ENCODE measurements at places on chromosomes 7 and 10.

DNA sequence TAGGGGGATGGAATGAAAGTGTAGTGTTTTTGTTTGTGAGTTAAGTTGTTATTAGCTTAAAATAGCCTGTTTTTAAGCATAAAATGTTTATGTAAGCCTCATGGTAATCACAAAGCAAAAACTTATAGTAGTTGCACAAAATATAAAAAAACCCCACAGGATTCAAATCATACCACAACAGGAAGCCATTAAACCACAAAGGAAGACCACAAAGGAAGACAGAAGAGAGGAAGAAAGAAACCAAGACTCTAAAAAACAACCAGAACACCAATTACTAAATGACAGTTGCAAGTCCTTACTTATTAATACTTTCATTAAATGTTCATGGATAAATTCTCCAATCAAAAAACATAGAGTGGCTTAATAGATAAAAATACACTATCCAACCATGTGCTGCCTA lies 63.6 kb downstream of the ANKRD7 start:
- no peak for DNase-seq

DNA sequence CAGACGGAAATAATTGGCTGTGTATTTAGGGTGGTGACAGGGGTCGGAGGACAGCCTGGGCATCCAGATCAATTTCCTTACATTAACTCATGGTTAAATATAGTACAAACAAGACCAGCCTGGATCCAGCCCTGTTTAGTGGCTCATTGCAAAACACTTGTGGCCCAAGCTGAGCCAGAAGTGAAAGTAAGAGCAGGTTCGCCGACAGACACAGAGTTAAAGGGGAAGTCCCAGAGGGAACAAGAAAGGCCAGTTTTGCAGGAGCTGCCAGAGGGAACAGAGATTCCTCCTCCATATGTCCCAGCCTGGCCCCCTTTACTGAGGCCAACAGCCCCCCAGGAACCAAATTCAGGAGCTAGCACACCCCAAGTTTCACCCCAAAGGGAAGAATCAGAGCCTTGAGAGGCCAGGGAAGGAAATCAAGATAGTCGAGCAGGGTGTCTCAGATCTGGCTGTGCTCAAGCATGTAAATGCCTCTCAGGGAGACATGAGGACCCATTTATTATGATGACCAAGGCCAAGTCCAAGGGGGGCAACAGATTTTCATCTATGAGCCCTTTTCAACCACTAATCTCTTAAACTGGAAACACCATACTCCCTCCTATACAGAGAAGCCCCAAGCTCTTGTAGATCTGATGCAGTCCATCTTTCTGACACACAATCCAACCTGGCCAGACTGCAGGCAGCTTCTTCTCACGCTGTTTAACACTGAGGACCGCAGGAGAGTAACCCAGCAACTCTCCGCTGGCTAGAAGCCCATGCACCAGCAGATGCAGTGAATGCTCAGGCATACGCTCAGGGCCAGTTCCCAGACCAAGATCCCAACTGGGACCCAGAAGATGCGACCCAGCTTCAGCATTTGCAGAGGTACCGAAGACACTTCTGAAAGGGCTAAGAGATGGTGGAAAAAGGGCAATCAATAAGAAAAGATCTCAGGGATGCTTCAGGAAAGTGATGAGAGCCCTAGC lies 15.9 kb upstream of the ADCK2 start:
- DNase-seq, result no peak

DNA sequence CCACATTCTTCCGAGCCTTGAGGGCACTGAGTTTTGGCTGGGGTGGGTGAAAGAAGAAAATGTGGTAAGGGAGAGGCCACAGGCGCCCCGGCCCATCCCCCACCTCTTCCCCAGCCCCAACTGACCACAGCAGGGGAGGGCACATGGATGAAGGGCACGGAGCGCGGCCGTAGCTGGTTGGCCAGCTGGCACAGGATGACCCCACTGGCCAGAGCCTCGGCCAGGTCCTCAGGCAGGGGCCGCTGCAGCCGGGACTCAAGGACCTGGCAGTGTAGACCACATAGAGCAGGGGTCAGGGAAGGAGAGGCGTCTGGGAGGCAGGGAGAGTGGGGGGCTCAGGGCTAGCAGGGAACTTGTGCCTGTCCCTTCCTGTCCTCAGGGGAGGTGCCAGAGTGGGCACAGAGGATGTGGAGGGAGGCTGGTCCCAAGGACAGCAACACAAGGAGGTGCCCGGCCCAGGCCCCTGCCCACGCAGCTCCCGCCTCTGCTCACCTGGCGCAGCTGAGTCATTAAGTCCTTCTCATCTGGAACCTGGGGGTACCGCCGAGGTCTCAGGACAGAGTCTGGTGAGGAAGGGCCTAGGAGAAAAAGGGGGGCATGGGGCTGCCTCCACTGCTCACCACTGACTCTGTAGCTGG lies 2.2 kb upstream of the SAP25 start:
- no peak for DNase-seq

DNA sequence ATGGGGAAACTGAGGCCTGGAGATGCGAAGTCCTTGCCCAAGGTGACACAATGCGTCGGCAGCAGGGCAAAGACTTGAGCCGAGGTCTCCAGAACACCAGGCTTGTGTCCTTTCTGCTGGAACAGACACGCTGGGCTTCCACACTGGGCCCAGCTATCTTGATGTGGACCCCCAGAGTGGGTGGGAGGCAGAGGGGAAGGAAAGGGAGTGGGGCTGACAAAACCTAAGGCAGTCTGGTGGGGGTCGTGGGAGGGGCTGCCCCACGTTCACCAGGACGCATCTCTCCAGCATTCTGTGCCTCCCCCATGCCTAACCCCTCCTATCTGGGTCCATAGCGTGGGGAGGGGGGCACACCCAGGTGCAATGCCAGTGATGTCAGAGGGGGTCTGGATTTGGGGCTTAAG lies 38.1 kb downstream of the PPIF start:
- no peak for DNase-seq

DNA sequence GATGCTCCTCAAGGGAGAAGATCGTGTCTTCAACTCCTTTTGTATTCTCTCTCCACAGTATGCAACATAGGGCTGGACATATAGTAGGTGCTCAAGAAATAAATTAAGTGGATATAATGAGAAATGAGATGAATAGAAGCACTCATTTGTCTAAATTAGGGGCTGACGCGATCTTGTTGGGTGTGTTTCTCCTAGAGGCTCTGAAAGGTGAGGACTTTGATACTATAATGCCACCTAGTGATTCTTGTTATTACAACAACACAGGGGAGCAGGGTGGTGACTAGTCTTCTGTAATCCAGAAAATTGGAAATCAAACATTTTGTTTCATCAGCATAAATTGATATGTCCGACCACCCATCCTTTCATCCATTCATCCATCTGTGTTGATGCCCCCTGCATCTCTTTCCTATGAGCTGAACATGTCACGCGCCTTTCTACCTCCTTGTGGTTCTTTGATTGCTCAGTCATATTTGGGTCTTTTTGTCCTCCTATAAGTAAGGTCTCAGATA lies 3.5 kb upstream of the CFAP58 start:
- peak; percentile 54 for DNase-seq

GRCh38 chr7:69738396-69738951 lies 140.2 kb downstream of the AUTS2 start:
- DNase-seq, result no peak

GRCh38 chr10:404346-404745 lies 269.1 kb downstream of the ZMYND11 start:
- no peak for DNase-seq

DNA sequence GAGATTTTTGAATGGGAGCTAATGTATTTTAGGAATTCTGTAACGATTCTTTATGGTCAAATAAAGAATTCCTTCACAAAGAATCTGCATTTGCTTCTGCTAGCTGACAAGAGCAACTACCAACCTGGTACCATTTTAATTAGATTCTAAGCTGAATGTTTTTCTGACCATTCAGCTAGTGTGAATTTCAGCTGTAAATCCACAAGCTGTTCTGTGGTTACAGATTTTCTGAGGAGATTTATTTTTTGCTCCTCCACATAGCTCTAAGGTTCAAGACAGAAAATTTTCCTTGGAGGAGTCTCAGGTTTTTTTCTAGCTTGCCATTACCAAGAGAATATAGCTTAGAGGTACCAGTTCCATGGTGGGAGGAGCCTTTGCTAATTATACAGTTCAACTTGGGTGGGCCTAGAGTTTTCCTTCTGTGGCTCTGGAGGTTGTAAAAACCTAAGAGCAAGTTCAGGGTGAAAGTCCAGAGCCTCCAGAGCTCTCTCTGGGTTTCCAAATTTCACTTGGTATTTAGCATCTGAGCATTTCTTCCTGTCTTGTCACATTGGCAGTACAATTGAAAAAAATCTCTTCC lies 120.1 kb downstream of the JAZF1 start:
- DNase-seq, result no peak

GRCh38 chr10:103894441-103894864 lies 23.5 kb downstream of the STN1 start:
- DNase-seq, result no peak

DNA sequence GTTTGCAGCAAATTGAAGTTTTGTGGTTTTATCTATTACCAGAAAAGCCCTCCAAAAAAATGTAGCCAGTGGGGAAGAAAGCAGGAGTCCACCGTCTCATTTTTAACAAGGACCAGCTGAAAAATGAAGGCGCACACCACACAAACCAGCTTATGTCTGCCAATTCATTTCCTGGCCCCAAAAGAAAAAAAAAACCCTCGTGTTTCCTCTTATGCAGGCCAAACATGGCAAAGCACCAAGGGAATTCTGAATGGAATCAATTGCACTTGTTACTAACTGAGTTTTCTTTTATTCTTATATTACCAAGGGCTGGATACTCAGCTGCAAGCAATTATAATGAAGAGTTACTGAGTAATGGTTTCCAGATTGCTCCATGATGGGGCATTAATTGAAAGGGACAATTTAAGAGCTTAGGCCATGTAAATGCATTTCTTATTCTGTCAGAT lies 428.3 kb upstream of the NPVF start:
- DNase-seq, result no peak

GRCh38 chr10:127833804-127834203 lies 58.9 kb downstream of the CLRN3 start:
- DNase-seq, result no peak

GRCh38 chr7:77831481-77831880 lies 32.9 kb downstream of the PHTF2 start:
- no peak for DNase-seq

DNA sequence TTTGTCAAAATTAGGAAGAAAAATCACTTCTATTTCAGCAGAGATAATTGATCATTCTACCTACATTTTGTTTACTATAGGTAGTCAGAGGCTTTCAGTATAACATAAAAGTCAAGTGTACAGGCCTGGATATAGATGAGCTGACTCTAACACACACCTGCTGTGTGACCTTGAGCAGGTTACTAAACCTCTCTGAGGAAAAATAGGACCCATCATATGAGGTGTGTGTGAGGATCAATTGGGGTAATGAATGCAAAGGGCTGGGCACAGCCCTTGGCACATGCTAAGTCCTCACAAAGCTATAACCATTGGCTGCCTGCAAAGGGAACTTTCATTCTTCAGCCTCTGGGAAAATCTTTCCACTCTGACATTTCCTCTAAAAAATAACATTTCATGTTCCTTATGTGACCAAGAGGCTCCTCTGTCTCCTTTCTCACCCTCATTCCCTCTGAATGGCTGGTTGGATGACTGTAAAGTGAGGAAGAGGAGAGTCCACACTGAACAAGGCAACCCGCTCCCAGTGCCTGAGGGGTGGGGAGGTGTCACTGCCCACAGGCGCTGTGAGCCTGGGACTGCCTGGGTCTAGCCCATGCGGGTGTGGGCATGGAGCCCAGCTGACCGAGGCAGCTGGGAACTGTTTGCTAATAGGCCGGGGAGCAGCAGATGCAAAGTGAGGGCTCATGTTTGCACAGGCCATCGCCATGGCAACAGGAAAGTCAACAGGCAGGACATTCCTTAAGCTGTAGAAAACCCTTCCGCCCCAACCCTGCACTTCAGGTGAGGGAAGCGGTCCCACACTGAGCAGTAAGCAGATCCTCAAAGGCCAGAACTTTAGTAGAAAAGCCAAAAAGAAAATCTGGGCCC lies 36.8 kb downstream of the MYOF start:
- peak; percentile 57 for DNase-seq

All from SW 1271 (cell line).